Esophagus squamous epithelium (tissue), 5 donors: ENCODE measurements at places on chromosomes 2 and 18.

DNA sequence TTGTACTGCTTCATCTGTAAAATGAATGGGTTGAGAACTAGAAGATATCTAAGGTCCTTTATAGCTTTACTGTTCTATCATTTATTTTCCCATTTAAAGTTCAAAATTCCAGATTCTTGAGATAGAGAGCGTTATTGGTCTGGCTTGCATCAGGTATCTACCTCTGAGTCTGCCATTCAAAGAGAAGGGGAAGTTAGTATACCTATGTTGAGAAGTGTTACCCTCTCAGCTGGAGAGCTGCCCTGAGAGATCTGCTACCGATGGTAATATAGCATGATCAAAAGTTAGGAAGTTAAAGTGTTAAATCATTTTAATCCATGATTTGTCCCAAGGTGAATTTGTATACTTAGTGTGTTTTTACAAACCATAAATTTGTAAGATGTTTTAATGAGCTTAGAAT, 7.4 kb downstream of the EPC2 start:
- no peak for DNase-seq

DNA sequence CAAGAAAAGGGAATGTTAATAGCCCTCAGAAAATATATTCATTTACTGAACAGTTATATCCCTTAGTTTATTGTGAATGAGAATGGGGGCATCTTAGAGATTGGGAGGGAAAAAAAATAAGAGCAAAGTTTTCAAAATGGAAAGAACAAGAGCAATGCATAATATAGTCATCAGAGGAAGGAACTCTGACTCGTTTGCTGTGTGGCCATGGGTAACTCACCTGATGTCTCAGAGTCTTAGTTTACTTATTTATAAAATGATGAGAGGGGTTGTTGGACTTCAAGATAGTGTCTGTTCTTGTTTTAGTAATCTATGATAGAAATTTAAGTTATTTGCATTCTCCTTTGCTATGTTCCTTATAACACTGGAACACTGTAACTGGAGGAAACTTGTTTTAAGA, 70.7 kb downstream of the EML4 start:
- no peak for DNase-seq

DNA sequence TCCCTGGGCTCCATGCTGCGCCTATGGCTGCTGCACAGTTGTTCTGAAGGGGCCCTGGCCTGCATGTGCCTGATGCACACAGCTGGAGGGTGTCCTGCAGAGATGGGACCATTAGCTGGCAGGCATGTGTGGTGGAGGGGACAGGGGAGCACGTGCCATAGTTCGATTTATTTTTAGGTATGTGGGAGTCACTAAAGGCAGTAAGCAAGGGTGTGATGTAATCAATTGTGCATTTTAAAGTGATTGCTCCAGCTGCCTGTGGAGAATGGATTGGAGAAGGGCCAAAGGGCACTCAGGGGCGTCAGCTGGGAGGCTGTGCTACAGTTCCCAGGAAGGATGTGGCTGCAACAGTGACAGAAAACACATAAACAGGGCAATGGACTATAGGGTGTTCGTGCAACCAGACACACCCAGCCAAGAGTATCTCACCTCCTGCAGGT, 205.1 kb downstream of the ARL4C start:
- no peak for DNase-seq

DNA sequence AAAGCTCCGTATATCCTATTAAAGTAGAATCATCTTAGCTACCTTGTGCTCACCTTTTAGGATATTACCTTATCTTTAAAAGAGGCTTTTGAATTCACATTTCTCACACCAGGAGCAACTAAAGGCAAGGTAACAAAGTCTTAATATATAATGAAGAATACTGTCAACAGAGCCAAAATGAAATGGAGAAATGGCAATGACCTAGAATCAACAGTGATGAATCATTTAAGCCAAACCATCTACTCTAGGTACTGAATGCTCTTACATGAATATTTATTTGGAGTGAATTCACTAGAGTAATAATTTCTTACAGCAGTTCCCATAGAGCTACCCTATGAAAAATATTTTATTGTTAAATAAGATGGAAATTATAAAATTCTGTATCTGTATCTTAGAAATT, 421.0 kb downstream of the RND3 start:
- no peak for DNase-seq
